ENCODE measurements at places on chromosomes 12 and 14. TPM values are rescaled to one million over a fixed set of nuclear protein-coding genes. Genes with fewer than 3 reads are reported as not detected.

DNA sequence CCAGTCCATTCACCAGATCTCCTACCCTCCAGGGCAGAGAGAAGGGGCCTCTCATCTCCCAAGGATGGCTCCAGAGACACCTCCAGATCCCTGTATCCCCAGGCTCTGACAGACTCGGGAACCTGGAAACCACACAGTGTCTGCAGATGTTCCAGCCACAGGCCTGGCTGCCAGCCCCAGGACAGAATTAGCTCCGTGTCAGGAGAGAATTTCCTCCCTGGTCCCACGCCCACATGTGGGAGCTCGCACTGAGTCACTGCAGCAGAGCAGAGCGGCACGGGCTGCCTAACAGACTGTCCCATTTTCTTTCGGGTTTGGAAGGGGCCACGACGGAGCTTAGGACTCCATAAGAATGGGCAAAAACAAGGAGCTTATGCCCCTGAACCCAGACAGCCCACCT, 33.6 kb downstream of the CMKLR1 start:
- peak overlapping the region; percentile 80 for H3K27ac ChIP-seq
- no peaks in the 10 kb centered on the region for H3K27me3 ChIP-seq
- no peak overlapping the region for H3K4me3 ChIP-seq
- no peaks in the 10 kb centered on the region for H3K36me3 ChIP-seq
- no peak for DNase-seq

- no peak for DNase-seq
- no peaks in the 10 kb centered on the region for H3K36me3 ChIP-seq
- H3K27ac ChIP-seq, result no peak overlapping the region
Observed at GRCh38 chr12:3202734-3203446, 125.7 kb downstream of the TSPAN9 start.

DNA sequence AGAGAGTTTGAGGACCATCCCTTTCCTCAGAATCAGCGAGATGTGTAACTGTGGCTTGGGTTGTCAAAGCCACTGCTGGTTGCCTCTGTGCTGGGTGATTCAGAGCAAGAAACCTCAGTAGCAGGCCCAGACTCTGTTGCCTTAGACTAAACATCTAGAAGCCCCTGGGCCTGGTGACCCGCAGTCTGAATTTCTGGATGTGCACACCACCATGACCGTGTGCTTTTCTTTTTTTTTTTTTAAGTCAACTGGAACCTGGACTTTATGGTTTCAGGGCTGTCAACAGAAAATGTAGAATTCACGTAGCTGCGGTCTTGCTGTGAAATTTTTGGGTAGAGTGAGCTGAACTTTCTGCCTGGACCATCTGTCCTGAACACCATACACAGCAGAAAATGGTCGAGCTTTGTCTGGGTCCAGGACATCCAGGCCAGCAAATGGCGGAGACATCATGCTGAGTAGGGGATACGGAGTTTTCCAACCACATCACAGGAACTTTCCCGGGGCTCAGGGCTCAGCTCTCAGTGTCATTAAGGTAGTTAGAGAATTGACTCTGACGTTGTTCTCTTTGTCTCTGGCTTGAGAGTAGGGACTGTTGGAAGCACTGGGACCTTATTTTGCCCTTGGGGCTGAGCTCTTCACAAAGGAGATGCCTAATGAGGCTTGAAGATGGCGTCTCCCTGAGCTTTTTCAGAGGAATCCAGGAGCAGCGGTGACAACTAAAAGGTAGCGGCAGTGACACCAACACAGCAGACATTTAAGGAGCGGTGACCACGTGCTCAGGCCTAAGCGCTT, 23.0 kb upstream of the BATF start:
- H3K4me1 ChIP-seq, result no peaks in the 10 kb centered on the region
- H3K4me3 ChIP-seq, result no peak overlapping the region
- no peaks in the 10 kb centered on the region for H3K36me3 ChIP-seq
- H3K27ac ChIP-seq, result no peak overlapping the region
- DNase-seq, result no peak

DNA sequence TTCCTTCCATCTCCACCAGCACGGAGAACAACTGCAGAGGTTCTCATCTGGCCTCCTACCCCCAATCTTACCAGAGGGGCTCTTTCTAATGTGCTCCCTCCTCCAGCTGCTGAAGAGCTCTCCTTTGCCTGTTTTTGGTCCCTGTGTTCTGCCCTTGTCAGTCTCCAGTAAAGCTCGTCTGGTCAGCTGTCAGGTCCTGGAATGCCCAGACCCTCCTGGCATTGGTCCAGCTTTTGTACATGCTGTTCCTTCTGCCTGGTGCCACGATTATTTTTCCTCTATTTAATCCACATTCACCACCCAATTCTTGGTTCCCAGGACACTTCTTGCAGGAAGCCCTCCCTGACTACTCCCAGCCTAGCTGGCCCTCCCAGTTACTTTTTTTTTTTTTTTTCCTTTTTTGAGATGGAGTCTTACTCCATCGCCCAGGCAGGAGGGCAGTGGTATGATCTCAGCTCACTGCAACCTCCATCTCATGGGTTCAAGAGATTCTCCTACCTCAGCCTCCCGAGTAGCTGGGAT, 6.5 kb downstream of the SLC8B1 start:
- no peaks in the 10 kb centered on the region for H3K27me3 ChIP-seq
- peaks cover 3% of the 10 kb centered on the region for H3K4me1 ChIP-seq
- no peak overlapping the region for H3K4me3 ChIP-seq

GRCh38 chr14:103313704-103314103, 20.3 kb upstream of the EIF5 start:
- no peaks in the 10 kb centered on the region for H3K36me3 ChIP-seq
- no peak overlapping the region for H3K27ac ChIP-seq
- DNase-seq, result no peak
- no peak overlapping the region for H3K4me3 ChIP-seq

The KRT81 gene
- total RNA-seq, result not detected

DNA sequence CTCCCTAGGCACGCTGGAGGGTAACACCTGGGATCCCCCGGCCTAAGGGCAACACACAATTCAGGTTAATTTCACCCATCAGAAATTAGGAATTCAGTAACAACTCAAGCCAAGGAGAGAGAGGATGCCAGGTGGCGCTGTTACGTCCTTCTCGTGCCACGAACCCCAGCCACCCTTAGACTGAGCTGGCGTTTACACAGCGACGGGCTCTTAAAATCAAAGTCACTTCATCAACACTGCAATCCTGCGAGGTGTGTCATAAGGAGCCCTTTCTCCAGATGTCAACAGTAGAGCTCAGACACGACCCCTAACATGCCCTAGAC, 110.6 kb upstream of the TMEM132D start:
- H3K27ac ChIP-seq, result no peak overlapping the region
- H3K4me3 ChIP-seq, result no peak overlapping the region
- DNase-seq, result no peak
- H3K27me3 ChIP-seq, result no peaks in the 10 kb centered on the region
- H3K36me3 ChIP-seq, result no peaks in the 10 kb centered on the region

The ZNF605 gene
- total RNA-seq, result 5.1 TPM

The GNB3 gene
- not detected for total RNA-seq

DNA sequence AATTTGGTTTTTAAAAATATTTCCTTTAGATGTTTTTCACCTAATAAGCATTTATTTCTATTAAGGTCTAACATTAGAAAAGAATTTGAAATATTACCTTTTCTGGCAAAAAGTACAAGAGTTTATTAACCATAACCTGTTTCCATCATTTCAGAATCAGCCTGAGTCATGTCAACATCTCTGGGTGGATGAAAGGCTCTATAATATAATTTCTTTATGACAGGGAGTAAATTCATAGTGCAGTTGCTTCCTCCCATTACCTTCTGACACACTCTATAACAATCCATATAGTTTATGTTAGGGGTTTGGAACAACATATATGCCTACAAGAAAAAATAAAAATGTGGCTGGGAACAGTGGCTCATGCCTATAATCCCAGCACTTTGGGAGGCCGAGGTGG, 134.5 kb downstream of the SLC2A13 start:
- peaks cover 3% of the 10 kb centered on the region for H3K4me1 ChIP-seq
- H3K27me3 ChIP-seq, result no peaks in the 10 kb centered on the region
- no peaks in the 10 kb centered on the region for H3K36me3 ChIP-seq
- no peak for DNase-seq

- DNase-seq, result no peak
- H3K36me3 ChIP-seq, result no peaks in the 10 kb centered on the region
- H3K4me1 ChIP-seq, result peaks cover 6% of the 10 kb centered on the region
- no peaks in the 10 kb centered on the region for H3K27me3 ChIP-seq
Observed at GRCh38 chr12:6791931-6792520, 2.7 kb downstream of the CD4 start.

The STK38L gene
- 36.4 TPM for total RNA-seq

GRCh38 chr12:89494411-89495231, 30.0 kb downstream of the GALNT4 start:
- DNase-seq, result no peak
- no peak overlapping the region for H3K4me3 ChIP-seq
- H3K36me3 ChIP-seq, result peaks cover 22% of the 10 kb centered on the region
- H3K27me3 ChIP-seq, result no peaks in the 10 kb centered on the region
- H3K27ac ChIP-seq, result no peak overlapping the region

GRCh38 chr12:108700833-108701541, 30.3 kb downstream of the CORO1C start:
- H3K4me1 ChIP-seq, result peaks cover 18% of the 10 kb centered on the region
- DNase-seq, result no peak
- peak overlapping the region; percentile 63 for H3K27ac ChIP-seq
- H3K27me3 ChIP-seq, result no peaks in the 10 kb centered on the region
- peaks cover 26% of the 10 kb centered on the region for H3K36me3 ChIP-seq

- H3K27ac ChIP-seq, result no peak overlapping the region
- no peak overlapping the region for H3K4me3 ChIP-seq
- no peaks in the 10 kb centered on the region for H3K27me3 ChIP-seq
- no peaks in the 10 kb centered on the region for H3K36me3 ChIP-seq
- no peak for DNase-seq
Observed at GRCh38 chr12:115273456-115273855, 589.5 kb upstream of the TBX3 start.

The LRTM2 gene
- not detected for total RNA-seq

The OAS2 gene
- 11.4 TPM for total RNA-seq

DNA sequence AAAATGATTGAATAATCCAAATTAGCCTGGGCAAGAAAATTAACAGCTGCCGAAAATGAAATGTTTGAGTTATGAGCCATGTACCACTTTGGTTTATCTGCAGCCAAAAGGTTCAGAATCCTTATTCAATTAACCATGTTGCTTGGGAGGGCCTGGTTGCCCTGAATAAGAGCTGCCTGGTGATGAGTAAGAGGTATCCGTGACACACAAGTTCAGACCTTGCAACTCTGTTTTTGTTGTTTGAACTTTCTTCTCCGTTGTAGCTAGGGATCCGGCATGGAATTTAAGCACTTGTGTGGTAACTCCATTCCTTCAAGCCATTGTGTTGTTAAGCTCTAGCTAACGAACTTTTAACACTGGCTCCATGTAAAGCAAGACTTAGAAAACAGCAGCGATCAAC, 35.7 kb downstream of the FOXA1 start:
- no peaks in the 10 kb centered on the region for H3K27me3 ChIP-seq
- H3K4me1 ChIP-seq, result no peaks in the 10 kb centered on the region
- no peaks in the 10 kb centered on the region for H3K36me3 ChIP-seq
- H3K4me3 ChIP-seq, result no peak overlapping the region
- no peak overlapping the region for H3K27ac ChIP-seq
- no peak for DNase-seq

The SYNE3 gene
- total RNA-seq, result 1.5 TPM

DNA sequence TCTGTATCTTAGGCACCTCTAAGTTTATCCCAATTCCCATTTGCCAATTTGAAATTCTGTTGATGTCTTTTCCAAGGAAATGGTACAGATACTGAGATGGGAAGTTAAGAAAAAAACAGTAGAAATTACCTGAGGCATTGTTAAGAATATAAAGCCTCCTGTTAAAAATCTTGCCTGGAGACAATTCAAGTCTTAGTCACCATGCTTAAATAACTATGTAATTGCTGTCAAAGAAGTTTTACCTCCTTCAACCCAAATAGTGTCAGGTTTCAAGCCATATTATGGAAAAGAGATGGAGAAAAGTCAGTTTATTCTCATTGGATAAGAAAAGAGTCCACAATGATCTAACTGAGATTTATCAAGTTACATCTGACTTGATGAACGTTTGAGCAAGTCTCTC, 974.7 kb downstream of the GALC start:
- no peak for DNase-seq
- no peak overlapping the region for H3K4me3 ChIP-seq
- no peaks in the 10 kb centered on the region for H3K4me1 ChIP-seq
- no peak overlapping the region for H3K27ac ChIP-seq

- no peak for DNase-seq
- no peak overlapping the region for H3K4me3 ChIP-seq
- H3K36me3 ChIP-seq, result no peaks in the 10 kb centered on the region
- no peak overlapping the region for H3K27ac ChIP-seq
- no peaks in the 10 kb centered on the region for H3K4me1 ChIP-seq
Observed at GRCh38 chr12:9381619-9382018, 173.4 kb upstream of the PZP start.

The APOF gene
- total RNA-seq, result not detected

- peaks cover 76% of the 10 kb centered on the region for H3K4me1 ChIP-seq
- H3K27me3 ChIP-seq, result no peaks in the 10 kb centered on the region
- peak overlapping the region; percentile 3 for H3K27ac ChIP-seq
- H3K36me3 ChIP-seq, result no peaks in the 10 kb centered on the region
- no peak for DNase-seq
Observed at GRCh38 chr12:96365604-96366380, 34.4 kb downstream of the CDK17 start.

The ARHGEF25 gene
- 0.76 TPM for total RNA-seq

The TAS2R50 gene
- 2.0 TPM for total RNA-seq

The PLCZ1 gene
- total RNA-seq, result not detected

The CLEC6A gene
- total RNA-seq, result not detected

DNA sequence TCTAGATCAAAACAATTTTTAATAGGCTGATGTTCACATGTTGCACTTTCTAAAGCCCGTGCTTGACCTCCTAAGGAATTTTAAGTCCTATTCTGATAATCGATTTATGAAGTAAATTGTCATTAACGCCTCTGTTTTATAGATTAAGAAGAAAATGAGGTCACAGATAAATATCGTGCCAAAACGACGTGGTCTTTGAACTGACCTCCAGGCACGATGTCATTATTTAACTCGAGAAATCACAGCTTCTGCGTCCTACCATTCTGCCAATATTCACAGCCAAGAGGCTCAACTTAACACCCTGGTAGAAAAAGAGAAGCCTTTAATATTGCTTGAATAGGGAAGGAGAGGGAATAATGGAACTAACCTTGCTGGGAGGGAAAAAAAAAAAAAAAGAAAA, 888 bp upstream of the EEA1 start:
- H3K4me1 ChIP-seq, result peaks cover 48% of the 10 kb centered on the region
- peak overlapping the region; percentile 75 for H3K4me3 ChIP-seq
- DNase-seq, result no peak
- peak overlapping the region; percentile 99 for H3K27ac ChIP-seq
- no peaks in the 10 kb centered on the region for H3K36me3 ChIP-seq
- no peaks in the 10 kb centered on the region for H3K27me3 ChIP-seq

GRCh38 chr14:88599326-88599725, 36.5 kb downstream of the ZC3H14 start:
- no peak overlapping the region for H3K4me3 ChIP-seq
- peaks cover 4% of the 10 kb centered on the region for H3K36me3 ChIP-seq
- no peaks in the 10 kb centered on the region for H3K4me1 ChIP-seq
- no peak for DNase-seq
- no peak overlapping the region for H3K27ac ChIP-seq

The KRT6C gene
- 2,251 TPM for total RNA-seq

The PRR4 gene
- 159 TPM for total RNA-seq

The GPR68 gene
- 17.5 TPM for total RNA-seq

- H3K36me3 ChIP-seq, result no peaks in the 10 kb centered on the region
- H3K27me3 ChIP-seq, result no peaks in the 10 kb centered on the region
- H3K4me1 ChIP-seq, result no peaks in the 10 kb centered on the region
- H3K27ac ChIP-seq, result no peak overlapping the region
- H3K4me3 ChIP-seq, result no peak overlapping the region
Observed at GRCh38 chr14:71883094-71883493, 49.1 kb upstream of the RGS6 start.
